ENCODE measurements at places on chromosomes 4 and X.
A peak's percentile ranks its signal among the peaks of the same experiment; 100 is the strongest.

GRCh38 chrX:10797466-10797865, 177.1 kb upstream of the MID1 start:
- no peak for DNase-seq

- DNase-seq = peak; percentile 41
Observed at GRCh38 chrX:107825698-107826237, at the start of gene MID2. Gene MID2 (plus strand): TSS chrX:107825866. CDS start chrX:107826427, 561 bp downstream.

DNA sequence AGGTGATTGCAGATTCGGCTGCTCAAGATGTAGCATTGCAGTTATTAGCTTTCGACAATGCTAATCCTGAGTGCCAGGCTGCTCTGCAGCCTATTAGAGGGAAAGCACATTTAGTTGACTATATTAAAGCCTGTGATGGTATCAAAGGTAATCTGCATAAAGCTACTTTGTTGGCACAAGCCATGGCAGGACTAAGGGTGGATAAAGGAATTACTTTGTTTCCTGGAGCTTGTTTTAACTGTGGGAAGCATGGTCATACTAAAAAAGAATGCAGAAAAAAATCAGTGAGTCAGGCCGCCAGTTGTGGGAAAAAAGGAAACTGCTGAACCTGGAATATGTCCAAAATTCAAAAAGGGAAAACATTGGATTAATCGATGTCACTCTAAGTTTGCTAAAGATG, 154.9 kb upstream of the TECRL start:
- no peak for DNase-seq

DNA sequence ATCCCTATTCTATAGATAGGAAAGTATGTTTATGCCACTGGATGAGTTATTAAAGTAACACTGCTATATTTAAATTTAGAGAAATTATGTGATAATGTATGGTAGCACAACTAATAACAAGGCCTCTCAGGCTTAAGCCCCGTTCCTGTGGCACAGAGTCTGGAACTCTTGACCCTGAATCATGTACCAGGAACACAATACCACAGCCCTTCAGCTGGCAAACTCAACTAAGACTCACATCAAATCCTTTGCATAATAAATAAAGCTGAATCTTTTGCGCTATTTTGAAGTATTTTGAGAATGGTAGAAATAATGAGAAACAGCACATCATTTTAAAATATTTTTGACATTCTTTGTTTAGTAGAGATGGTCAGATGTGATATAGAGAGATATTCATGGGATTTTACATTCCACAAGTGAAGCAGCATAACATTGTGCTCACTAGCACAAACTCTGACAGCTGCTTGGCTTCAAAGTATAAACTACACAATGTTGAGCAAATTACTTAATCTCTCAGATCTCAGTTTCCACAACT, 478.4 kb upstream of the FAM241A start:
- no peak for DNase-seq

DNA sequence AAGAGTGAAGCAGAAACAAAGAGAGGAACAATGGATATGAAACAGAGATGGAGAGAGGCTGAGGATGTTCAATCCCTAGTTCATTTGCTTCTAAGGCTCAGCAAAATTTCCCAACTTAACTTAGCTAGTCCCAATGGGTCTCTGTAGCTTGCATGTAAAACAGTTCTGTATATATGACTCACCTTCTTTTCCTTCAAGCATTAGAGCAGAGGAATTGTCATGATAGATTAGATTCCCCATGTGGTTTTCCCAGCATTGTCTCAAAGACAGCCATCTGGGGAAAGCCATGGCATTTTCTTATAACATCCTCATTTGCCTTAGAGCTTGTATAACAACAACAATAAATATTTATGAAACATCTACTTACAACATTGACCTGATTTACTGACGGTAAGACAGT, 93.9 kb upstream of the GATB start:
- no peak for DNase-seq

DNA sequence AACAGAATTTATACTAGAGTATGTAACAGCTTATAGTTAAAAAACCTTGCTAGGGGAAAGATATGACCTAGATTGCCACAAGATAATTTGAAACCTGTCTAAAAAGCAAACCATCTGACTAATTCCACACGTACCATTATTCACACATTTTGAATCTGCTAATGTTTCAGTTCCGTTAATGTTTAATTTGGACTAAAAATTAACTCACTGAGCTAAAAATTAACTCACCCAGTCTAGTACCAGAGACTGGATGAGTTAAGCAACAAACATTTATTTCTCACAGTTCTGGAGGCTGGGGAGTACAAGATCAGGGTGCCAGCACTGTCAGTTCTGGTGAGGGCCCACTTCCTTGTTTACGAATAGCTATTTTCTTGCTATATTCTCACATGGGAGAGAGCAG, 231.5 kb upstream of the DIAPH2 start:
- DNase-seq = no peak

DNA sequence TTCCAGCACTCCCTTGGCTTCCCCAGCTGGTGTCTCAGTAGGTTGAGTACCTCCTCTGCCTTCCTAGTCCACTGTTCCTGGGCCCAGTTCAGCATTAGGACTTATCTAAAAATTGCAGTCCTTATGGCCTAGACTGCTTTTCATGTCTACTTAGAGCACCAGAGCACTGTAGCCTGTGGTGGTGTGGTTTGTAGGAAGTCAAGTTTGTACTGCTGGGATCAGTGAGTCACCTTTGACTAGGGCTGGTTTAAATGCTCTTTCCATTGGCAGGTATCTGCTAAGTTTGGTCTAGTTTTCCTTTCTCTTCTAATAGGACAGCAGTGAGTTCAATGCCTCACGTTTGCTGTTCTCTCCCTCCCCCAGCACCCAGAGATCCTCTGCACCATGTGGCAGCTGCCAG, 233.6 kb upstream of the WDFY3 start:
- DNase-seq = no peak
